Lung (tissue), 17 donors: ENCODE measurements at places on chromosomes 1 and 21. TPM values are rescaled to one million over a fixed set of nuclear protein-coding genes. Genes with fewer than 3 reads are reported as not detected.

Gene RYR2
- total RNA-seq: 2.9 TPM

- no peak overlapping the region for H3K4me3 ChIP-seq
- DNase-seq: no peak
- no peaks in the 10 kb centered on the region for H3K27me3 ChIP-seq
- no peaks in the 10 kb centered on the region for H3K4me1 ChIP-seq
Measured at GRCh38 chr21:44740742-44741141, 29.4 kb upstream of the TSPEAR start.

DNA sequence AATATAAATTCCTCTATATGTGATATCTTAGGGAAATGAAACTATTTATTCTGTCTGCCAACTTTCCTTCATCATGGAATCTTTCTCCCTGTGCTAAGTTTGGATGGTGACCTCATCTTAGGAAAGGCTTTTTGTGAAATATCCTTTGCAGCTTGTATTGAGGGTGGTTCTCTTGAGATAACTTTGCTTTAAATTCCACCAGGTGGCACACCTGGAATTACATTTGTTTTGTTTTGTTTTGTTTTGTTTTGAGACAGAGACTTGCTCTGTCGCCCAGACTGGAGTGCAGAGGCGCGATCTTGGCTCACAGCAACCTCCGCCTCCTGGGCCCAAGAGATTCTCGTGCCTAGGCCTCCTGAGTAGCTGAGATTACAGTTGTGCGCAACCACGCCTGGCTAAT lies 7.6 kb upstream of the CD1A start:
- no peak overlapping the region for H3K4me3 ChIP-seq
- H3K4me1 ChIP-seq: no peaks in the 10 kb centered on the region
- H3K27ac ChIP-seq: no peak overlapping the region
- H3K36me3 ChIP-seq: no peaks in the 10 kb centered on the region

Gene EDARADD
- 2.3 TPM for total RNA-seq

Gene TNFSF4
- total RNA-seq: 1.2 TPM
